Neural cell (in vitro differentiated cells): ENCODE measurements at places on chromosomes 13 and 19. TPM values are rescaled to one million over a fixed set of nuclear protein-coding genes. Genes with fewer than 3 reads are reported as not detected.

NOVA2 gene
- polyA plus RNA-seq, result 7.6 and 9.3 TPM in 2 replicates

KIR2DL3 gene
- polyA plus RNA-seq, result not detected in 2 replicates

ADGRE3 gene
- not detected in 2 replicates for polyA plus RNA-seq

DIRAS1 gene
- 39.8 and 59.1 TPM in 2 replicates for polyA plus RNA-seq

ZNF432 gene
- 38.7 and 48.6 TPM in 2 replicates for polyA plus RNA-seq

GFY gene
- polyA plus RNA-seq, result not detected in 2 replicates

FARP1 gene
- polyA plus RNA-seq, result 19.7 and 27.9 TPM in 2 replicates
